EH (cell line): ENCODE measurements at places on chromosomes 6 and 20.

DNA sequence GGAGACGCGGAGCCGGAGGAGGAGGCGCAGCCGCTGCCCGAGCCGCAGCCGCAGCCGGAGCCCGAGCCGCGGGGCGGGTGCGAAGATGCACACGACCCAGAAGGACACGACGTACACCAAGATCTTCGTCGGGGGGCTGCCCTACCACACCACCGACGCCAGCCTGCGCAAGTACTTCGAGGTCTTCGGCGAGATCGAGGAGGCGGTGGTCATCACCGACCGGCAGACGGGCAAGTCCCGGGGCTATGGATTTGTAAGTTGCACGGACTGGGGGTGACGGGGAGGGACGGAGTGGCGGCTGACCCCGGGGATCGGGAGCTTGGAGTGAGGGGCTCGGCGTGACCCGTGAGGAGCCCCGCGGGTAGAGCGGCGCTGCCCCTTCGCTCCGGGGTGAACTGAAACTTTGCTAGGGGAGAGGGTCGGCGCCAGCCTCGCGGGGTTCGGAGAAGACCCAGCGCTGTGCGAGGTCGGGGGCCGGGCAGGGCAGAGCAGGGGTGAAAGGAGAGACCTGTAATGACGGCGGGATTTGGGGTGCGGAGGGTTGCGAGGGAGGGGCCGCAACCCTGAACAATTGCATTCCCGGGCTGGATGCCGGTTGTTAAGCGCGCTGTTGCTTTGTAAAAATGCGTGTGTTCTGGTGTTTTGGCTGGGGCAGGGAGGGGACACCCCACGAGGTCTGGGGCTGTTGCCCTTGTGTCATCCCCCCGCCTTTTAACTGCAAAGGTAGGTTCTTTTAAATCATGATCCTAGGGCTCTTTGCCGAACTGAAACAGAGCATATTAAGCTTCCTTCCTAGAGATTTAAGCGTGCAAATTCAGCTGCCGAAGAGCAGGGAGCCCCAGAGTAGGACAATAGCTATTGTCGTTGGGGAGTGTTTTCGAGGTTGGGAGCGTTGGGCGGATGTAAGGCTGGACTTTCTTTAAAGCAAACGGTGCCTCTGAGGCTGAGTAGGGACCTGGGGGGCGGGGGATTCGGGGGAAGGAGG, 628 bp downstream of the RBM24 start:
- peak; percentile 65 for DNase-seq

DNA sequence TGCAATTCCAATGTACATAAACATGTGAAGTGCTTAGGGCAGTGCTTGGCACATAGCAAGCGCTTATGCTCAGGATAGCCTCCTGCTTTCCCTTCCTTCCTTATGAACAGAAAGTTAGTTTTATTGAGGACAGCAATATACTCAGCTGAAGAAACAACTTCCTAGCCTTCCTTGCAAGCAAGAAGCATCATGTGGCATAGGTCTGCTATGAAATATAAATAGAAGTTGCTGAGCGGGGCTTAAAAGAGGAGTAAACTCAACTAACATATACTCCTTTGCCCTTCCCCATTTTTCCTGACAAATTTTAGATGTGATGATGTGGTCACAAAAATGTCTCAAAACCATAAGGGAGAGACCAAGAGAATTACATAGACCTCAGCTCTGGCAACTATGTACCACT, 98.9 kb downstream of the KIF16B start:
- no peak for DNase-seq

- DNase-seq, result peak; percentile 61
Measured at GRCh38 chr6:42978487-42978838, 518 bp downstream of the PEX6 start.

- no peak for DNase-seq
Measured at GRCh38 chr20:20454850-20455627, 87.1 kb downstream of the INSM1 start.

- no peak for DNase-seq
Measured at GRCh38 chr20:10466855-10467254, 31.8 kb downstream of the SLX4IP start.

GRCh38 chr6:37897818-37898515, 78.4 kb downstream of the ZFAND3 start:
- DNase-seq, result no peak

DNA sequence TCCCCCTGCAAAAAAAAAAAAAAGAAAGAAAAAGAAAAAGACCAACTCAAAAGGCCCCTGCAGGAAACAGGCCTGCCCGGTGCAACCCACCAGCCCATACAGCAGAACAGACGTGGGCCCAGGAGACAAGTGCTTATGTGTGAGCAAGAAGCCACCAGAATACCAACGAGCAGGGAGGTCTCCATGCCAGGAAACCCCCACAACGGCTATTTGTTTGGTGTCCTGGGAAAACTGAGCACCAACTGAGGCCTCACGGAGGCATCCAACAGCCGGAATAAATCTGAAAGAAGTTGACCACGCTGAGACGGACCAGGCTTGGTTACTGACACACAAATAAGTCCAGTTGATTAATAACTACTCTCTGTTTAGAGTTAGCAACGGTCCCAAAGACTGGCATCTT, 29.7 kb downstream of the PTPRT start:
- DNase-seq, result no peak

DNA sequence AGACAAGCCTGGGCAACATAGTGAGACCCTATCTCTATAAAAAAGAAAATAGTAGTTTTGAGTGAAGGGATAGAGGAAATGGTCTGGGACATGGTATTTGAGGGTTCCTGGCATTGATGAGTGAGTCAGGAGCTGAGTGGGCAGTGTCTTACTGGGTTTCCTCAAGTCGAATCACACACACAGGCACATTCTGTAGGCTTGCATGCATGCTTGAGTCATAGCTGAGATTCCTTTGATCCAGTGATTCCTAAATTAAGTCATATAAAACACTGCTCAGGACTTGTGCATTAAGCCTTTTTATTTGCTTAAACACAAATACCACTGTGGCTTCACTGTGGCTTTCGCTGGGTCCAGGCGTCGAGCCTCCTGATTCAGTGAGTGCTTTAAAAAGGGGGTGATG, 71.8 kb upstream of the TMEM181 start:
- peak; percentile 98 for DNase-seq

DNA sequence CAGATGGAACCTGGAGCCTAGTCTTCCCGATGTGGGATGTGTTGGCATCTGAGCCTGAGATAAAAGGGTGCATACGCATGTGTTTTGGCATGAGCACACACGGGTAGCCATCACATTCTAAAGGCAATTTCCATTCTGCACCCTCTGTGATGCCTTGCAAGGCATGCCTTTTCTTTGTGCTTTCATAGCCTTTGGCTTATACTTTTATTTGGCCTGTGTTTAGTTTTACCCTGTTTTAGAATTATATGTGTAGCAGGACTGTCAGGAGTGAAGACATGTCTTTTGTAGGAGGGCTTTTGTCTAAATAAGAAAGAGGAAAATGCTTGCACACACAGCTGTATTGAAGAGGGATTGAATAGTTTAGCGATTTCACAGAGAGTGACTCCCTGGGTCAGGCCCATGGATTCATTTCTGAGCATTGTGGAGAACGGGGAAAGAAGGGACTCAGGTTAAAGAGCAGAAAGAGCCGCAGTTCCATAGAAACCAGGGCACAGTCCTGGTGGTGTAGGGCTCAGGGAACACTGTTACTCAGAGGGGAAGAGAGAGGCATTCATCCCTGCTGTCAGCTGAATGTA, 530.2 kb downstream of the DHX35 start:
- DNase-seq, result no peak

DNA sequence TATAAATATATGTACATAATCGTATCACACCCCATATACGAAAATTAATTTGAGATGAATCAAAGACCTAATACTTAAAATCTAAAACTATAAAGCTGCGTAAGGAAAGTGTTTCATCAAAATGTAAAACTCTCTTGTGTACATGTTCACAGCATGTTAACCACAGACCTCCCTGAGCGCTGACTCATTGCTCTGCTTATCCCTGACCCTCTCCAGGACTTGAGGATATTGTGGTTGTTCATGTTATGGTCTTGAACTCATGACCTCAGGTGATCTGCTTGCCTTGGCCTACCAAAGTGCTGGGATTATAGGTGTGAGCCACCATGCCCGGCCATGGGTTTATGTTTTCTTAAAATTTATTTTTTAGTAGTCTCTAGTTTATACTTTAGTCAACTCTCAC, 14.2 kb downstream of the FAM83B start:
- DNase-seq, result peak; percentile 3

GRCh38 chr6:167589615-167589940, 237.1 kb upstream of the AFDN start:
- no peak for DNase-seq

DNA sequence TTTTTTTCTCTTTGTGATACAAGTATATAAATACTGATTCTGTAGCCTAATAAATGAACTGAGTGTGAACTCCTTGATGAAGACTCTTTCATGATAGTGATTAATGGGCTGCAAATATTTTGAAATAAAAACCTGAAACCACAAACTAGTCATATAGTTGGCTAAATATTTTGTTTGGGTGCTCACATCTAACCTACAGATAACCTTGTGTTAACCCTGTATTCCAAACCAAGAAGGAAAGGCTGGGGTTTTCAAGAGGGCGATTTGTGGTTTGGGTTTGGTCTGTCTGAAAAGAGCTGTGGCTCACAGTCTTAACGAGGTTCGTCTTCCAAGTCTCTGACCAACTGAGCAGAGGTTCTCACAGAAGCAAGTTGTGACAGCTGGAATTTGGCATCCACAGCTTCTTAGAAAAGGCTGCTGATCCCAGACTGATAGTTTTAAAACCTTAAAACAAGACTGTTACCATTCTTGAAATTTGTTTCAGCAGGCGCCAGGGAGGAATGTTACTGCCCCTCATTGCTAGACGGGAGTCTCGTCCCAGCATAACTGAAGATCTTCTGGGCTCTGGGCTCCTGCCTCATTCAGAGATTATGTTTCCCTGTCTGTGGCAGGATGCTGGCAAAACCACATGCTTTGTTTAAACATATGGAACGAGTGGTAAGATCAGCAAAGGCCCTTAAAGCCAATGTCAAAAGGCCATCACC, 736.4 kb upstream of the MARCKS start:
- peak; percentile 100 for DNase-seq

- DNase-seq, result peak; percentile 77
Measured at GRCh38 chr6:74578339-74578738, 627.5 kb downstream of the COL12A1 start.

DNA sequence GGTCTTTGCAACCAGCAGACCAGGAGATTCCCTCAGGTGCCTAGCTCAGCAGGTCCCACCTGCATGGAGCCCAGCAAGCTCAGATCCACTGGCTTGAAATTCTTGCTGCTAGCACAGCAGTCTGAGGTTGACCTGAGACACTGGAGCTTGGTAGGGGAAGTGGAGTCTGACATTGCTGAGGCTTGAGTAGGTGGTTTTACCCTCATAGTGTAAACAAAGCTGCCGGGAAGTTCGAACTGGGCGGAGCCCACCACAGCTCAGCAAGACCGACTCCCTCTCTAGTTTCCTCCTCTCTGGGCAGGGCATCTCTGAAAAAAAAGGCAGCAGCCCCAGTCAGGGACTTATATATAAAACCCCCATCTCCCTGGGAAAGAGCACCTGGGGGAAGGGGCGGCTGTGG, 34.3 kb downstream of the PRSS35 start:
- DNase-seq, result no peak

DNA sequence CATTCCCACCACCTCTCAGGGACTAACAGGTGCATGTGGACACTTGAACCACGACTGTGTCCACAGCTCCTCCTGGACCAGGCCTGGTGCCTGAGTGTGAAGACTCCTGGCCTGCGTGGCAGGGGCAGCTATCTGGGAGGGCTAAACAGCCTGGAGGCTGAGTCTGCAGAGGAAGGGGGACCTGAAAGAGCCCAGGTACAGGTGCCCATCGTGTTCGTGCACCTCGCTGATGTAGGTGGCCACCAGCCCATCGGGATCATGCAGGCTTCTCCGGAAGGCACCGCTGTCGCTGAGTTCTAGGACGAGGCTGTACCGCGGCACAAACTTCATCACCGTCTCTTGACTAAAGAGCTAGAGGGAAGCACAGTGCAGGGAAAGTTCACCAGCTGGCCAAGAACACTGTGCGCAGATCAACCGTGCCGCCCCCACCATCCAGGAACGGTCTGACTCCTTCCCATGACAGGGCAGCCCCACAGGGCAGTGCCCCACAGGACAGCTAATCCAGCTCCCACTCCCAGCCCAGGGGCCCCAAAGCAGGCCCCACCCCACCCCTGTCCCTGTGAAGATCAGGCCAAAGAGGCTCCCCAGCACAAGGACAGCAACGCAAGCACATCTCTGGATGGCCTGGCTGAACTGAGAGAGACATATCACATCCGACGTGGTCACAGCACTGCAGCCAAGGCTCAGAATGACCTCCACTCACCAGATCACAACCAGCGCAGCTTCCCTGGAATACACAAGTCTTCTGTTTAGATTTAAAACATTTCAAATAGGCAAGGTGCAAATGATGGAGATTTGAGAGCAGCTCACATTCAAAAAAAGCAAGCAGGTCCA, 14.8 kb downstream of the CST7 start:
- DNase-seq, result no peak

DNA sequence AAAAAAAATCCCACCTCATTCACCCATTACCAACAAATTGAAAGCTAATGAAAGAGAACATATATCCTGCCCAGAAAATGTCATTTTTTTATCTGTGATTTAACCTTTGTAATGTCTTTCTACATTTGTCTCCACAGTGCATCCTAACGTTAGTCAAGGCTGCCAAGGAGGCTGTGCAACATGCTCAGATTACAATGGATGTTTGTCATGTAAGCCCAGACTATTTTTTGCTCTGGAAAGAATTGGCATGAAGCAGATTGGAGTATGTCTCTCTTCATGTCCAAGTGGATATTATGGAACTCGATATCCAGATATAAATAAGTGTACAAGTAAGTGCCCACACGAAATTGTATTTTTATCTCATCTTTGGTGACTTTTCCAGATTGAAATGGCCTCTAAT, 30.0 kb downstream of the RSPO3 start:
- DNase-seq, result no peak

DNA sequence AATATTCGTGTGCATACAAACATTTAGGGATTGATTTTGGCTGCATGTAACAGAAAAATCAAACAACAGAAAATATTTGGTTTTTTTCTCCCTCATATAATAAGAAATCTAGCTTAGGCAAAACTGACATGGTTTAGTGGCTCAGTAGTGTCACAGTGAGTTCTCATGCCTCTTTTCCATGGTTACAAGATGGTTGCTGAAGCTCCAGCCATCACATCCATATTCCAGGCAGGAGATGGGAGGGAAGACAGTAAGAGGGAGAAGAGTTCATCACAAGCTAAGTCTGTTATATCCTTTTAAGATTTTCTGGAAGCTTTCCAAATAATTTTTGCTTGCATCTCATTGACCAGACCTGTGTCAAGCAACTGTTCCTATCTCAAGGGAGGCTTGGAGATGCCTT, 267.2 kb upstream of the RNF24 start:
- DNase-seq, result no peak

DNA sequence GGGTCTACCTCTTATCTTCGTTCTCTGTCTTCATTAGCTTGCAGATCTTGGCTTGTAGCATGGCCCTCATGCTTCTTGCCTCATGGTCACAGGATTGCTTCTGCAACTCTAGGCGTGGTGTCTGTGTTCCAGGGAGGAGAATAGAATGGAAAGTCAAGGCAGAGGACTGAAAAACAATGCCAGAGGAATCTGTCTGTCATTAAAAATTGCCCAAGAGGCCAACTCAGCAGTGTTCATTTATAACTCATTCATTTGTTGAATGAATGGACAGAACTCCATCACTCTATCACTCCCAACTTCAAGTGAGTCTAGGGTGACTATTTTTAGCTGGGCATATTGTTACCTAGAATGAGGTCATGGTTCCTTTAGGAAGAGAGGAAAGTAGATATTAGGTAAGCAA, 179.6 kb downstream of the UST start:
- DNase-seq, result peak; percentile 11

- no peak for DNase-seq
Measured at GRCh38 chr6:140604786-140605185, 1230.3 kb upstream of the CITED2 start.
